GM12864 (cell line): ENCODE measurements at places on chromosomes 12 and 14.

- DNase-seq, result no peak
These were observed 154.4 kb upstream of the GARIN6 start for GRCh38 chr12:99493197-99493596.

- no peak for DNase-seq
These were observed 131.5 kb downstream of the GPR135 start for GRCh38 chr14:59333668-59334067.

- no peak for DNase-seq
These were observed 394.0 kb upstream of the SYT1 start for GRCh38 chr12:78470354-78471195.

DNA sequence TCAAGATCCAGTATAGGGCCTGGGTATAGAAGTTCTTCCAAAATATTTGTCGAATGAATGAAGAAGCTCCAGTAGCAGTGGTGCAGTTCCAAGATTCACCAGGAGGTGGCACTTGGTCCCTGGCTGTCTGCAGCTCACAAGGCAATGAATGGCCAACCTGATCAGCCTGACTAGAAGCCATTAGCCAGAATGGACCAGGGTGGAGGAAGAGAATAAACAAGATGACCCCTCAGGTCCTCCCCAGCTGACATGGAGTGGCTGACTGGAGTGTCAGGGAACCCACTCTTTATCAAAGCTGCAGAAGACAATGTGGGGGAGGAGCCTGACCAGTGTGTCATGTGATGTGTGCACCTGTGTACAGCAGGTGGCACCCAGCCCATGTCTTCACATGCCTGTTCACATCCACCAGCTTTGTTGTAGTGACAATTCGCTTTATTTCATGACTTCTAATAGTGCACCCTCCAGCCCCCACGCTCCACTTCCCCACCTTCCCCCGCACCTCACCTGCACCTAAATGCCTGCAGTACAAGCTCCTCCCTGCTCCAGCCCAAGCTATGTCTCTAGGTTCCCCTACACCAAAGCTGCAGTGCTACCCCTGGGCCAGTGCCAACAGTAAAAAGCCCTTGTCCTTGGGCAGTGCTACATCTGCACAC is 3.0 kb downstream of the LTBP2 start:
- peak; percentile 54 for DNase-seq

GRCh38 chr14:90626550-90626949 is 189.7 kb downstream of the TTC7B start:
- no peak for DNase-seq

GRCh38 chr12:79929065-79929464 is 5.8 kb downstream of the PPP1R12A start:
- DNase-seq, result no peak

DNA sequence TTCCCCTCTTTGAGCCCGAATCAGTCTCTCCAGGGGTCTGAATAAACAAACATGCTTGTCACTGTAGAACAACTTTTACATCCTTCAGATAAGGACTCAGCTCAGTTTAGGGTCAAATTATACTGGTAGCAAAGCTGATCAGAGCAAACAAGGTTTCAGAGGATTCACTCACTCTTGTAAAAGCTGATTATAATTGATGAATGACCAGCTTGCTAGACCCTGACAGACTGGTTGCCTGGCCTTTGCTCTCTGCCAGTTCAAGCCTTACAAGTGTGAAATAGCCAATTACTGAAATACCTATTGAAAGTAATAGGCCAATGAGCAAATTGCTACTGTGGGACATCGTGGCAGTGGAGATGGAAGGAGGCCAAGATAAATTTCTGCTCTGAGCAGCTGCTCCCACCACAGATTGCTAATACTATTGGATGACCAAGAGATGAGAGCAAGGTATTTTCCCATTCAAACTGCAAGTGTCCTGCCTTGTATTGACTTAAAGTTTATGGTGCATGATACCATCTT is 177.6 kb downstream of the PDZRN4 start:
- no peak for DNase-seq

GRCh38 chr12:6575648-6576047 is 7.6 kb upstream of the NOP2 start:
- DNase-seq, result no peak

- DNase-seq, result no peak
These were observed 16.4 kb upstream of the PLD4 start for GRCh38 chr14:104908303-104908702.

DNA sequence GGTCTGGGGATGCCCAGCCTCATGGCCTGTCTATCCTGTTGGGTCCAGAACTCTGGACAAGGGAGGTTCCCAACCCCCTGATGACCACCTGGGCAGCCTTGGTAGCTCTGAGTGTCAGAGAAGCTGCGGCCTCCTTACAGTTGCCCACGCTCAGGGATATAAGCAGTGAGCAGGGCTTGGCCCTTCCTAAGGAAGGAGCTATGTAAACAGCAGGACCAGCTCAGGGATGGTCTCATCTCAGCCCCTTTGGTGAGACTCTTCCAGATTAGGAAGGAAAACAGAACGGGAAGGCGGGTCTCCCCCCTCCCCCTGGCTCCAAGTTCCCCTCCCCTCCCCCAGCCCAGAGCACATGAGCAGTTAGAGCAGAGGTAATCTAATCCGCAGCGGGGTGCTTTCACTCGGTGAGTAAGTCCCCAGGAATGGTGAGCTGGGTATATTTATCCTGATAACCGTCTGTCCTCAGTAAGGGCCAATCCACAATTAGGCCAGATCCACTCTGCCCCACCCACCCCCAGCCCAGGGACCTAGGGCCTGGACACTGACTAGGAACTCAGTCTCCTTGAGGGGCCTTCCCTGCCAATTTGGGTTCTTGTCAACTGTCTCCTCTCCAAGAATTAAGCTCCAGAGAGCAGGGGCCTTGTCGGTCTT is 29.5 kb upstream of the RPLP0 start:
- no peak for DNase-seq

DNA sequence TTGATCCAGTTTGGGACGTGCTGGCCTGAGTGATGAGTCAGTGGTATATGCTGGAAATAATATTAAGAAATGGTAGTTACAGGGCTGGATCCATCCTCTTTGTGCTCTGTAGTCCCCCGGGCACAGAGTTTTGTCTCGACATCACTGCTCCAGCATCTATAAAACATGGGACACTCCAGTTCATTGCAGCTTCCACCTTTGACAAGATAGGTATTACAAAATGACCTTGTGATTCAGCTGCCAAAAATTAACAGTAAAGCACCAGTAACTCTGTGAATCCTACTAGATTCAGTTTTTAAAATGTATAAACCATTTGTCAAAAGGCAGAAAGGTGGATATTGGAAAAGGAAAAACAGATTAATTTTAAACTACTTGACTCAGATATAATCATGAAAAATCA is 14.6 kb upstream of the GNG2 start:
- DNase-seq, result no peak

DNA sequence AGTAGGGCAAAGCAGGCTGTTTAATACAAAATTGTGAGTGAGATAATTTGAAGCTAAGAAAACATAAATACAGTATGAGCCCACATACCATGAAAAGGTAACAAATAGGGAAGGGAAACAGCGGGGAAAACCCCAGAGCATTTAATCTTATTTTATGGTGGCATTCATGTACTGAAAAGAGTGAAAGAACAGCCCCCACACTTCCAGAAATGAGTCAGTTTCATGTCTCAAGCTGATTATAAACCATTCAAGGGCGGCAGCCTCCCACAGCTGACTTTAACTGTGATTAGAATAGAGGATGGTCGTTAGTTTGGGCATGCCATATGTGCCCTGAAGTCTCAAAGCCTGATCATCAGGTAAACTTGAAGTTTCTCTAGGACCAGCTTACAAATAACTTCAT is 64.5 kb downstream of the FOXG1 start:
- DNase-seq, result peak; percentile 74

DNA sequence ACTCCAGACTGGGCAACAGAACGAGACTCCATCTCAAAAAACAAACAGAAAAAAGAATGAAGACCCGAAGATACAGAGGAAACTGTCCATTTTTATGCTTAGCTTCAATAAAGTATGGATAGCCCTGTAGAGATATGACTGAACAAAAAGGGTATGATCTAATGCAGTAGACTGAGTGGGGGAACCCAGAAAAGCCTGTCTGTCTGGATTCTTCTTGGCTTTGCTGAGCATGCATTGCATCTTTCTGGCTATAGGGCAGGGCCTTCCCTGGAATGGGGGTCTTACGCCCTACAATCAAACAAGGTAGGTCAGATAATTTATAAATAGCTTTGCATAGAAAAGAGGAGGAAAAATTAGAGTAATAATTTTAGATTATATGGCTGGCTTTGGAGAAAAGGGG is 10.1 kb downstream of the MIA2 start:
- no peak for DNase-seq

- DNase-seq, result no peak
These were observed 60.8 kb downstream of the R3HDM2 start for GRCh38 chr12:57370072-57370471.

DNA sequence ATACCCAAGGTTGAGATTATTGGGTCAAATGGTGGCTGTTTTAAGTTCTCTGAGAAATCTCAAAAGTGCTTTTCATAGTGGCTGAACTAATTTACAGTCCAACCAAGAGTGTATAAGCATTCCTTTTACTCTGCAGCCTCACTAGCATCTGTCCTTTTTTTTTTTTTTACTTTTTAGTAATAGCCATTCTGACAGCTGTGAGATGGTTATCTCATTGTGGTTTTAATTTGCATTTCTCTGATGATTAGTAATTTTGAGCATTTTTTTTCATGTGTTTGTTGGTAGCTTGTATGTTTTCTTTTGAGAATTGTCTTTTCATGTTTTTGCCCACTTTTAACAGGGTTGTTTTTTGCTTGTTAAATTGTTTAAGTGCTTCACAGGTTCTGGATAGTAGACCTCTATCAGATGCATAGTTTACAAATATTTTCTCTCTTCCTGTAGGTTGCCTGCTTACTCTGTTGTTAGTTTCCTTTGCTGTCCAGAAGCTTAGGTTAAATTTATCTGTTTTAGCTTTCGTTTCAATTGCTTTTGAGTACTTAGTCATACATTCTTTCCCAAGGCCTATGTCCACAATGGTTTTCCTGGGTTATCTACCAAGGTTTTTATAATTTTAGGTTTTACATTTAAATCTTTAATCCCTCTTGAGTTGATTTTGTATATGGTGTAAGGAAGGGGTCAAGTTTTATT is 881.3 kb upstream of the SEL1L start:
- DNase-seq, result no peak

DNA sequence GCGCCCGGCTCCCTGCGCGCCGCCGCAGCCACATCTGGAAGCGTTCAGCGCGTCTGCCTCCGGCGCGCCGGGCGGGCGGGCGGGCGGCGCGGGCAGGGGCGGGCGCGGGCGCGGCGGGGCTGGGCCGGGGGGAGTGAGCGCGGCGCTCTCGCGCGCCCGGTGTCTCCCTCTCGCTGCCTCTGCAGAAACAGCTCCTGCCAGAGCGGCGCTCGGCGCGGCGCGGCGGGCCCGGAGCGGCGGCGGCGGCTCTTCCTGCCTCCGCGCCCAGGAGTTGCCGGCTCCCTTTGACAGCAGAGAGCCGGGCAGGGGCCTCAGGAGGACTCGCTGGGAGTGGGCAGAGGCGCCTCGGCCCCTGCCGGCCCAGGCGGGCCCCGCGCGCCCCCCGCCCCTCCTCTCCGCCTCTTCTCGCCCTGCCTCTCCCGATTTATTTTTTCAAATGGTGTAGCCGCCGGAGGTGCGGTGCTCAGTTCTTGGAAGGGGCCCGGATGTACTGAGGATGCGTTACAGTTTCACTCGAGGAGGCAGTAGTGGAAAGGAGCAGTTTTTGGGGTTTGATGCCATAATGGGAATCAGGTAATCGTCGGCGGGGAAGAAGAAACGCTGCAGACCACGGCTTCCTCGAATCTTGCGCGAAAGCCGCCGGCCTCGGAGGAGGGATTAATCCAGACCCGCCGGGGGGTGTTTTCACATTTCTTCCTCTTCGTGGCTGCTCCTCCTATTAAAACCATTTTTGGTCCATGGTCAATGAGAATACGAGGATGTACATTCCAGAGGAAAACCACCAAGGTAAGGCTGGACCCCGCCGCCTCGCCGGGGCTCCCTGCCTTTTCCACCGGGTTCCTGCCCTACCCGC is at the start of gene CACNA1C:
Gene CACNA1C, plus strand, starts transcription at position 162 of the 853 bp plus-strand sequence. Its CDS starts 576 bp downstream, at position 738.
- DNase-seq, result no peak

DNA sequence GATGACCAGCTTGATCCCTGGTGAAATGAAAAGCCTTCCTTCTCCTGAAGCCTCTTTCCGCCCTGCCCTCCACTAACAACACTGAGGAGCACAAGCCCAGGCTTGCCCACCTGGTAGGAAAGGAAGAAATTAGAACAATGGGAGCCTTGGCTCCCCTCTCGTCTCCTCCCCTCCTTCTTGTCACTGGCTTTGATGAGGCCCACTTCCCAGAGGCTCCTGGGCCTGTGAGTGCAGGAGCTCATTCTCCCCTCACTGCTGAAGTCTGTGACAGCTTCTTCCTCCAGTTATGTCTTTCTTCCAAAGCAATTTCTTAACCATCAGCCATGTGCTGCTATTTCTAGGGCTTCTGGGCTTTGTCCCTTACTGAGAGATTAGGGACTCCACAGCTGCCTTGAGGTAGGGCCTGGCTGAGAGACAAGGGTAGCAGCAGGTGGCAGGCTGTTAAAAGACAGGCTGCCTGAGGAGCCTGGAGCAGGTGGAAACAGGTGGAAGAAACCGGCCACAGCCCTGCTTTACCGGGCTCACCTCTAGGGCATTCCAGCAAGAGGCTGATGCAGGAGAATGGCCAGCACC is 53.6 kb upstream of the SRSF5 start:
- no peak for DNase-seq
